NCI-H524 (cell line): ENCODE measurements at places on chromosomes 7 and 10.

- DNase-seq, result no peak
Measured at GRCh38 chr7:156024201-156024600, 211.9 kb upstream of the SHH start.

DNA sequence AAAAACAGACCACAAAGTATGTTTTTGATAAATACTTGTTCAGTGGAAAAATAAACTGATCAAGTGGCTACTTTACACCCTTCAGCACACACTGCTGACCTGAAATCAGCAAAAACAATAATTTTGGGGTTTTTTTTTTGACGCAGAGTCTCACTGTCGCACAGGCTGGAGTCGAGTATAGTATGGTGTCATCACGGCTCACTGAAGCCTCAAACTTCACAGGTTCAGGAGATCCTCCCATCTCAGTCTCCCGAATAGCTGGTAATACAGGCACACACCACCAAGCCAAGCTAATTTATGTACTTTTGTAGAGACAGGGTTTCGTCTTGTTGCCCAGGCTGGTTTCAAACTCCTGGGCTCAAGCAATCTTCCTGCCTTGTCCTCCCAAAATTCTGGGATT is 30.6 kb downstream of the TARP start:
- DNase-seq, result no peak

DNA sequence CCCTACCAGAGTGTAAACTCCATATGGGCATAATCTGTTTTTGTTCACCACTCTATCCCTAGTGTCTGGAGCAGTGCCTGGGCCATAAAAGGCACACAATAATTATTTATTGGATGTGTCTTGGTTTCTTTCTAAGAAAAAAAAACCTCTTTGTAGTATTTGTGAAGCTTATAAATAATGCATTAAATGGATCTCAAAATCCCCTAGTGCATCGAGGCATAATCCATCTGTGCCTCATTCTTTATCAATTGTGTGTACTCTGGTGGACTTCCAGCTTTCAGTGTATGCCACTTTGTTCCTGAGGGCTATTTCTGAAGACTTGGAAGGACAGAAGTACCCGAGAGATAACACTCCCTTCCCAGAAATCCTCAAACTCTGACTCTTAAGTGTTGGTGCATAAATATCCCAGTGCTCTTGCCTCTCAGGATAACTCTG is 255.0 kb upstream of the PHYHIPL start:
- no peak for DNase-seq

- no peak for DNase-seq
Measured at GRCh38 chr10:20289070-20289828, 473.0 kb downstream of the PLXDC2 start.

GRCh38 chr10:49356944-49357343 is 38.9 kb downstream of the DRGX start:
- DNase-seq, result no peak

DNA sequence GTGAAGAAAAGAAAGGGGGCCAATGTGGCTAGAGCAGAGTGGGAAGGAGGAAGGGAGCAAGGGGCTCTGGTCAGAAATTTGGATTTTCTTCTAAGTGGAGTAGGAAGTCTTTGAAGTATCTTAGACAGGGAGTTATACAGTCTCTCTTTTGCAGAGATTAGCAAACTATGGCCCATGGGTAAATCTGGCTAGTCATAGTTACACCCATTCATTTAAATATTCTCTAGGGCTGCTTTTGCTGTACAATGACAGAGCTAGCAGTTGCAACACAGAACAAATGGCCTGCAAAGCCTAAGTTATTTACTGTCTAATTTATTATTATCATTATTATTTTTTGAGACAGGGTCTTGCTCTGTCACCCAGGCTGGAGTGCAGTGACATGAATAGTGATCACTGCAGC is 10.5 kb upstream of the LAMB4 start:
- DNase-seq, result no peak

- no peak for DNase-seq
Measured at GRCh38 chr7:86470763-86471162, 172.9 kb upstream of the GRM3 start.

- DNase-seq, result no peak
Measured at GRCh38 chr7:136278057-136278456, 300.9 kb upstream of the MTPN start.

DNA sequence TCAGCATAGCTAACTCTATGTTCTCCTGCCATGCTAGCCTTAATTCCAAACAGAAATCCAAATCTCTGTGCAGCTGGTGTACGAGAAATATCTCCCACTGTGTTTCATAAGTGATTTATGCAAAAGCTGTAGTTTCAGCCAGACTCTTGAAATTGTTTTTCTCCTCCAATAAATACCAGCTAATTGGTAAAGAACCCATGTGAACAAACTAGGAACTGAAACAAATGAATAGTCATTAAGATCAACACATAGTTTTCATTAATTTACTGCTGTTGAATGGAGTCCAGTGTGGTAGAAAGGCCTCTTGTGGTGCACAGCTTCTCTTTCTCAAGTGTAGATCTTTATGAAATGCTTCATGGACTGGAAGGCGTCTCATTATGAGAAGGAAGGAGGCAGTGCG is 18.4 kb downstream of the PPP1R17 start:
- DNase-seq, result no peak

DNA sequence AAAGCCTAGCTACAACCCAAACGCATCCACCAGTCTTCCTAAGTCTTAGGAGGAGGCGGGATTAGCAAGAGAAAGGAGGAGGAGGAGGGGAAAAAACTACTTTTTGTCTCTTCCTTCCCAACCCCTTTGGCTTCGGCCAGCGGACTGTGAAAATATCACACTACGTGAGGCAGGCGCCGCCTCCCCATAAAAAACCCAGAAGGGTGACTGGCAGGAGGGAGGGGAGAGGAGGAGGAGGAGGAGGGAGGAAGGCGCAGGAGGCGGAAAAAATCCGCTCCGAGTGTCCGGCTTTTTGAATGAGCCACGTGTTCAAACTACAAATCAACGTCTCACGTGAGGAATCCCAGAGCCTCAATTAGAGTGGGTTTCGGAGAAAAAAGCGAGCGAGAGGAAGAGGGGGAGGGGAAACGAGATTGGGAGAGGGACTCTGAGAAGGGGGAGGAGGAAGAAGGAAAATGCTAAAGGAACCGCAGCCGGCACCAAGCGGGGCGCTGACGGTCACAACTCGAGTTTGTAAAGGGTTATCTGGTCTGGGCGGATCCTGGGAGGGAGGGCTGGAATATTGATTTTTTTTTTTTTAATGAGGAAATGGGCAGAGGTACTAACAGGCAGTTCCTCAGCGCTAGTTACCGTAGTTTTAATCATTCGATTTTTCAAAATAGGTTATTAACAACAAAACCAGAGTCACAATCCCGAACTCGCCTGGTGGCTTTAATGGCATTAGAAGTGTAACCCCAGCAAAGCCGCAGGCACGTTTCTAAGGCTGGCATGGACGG is at the start of gene IGF2BP3:
IGF2BP3 (minus strand) TSS at position 162 of the 776 bp plus-strand sequence. CDS start 381 bp downstream, outside the sequence.
- DNase-seq, result peak; percentile 99

GRCh38 chr10:101120884-101121653 is 10.0 kb upstream of the TLX1 start:
- peak; percentile 5 for DNase-seq

GRCh38 chr10:34705563-34705962 is 109.5 kb downstream of the PARD3 start:
- no peak for DNase-seq

GRCh38 chr10:9851808-9852207 is 1165.9 kb upstream of the CELF2 start:
- DNase-seq, result no peak

DNA sequence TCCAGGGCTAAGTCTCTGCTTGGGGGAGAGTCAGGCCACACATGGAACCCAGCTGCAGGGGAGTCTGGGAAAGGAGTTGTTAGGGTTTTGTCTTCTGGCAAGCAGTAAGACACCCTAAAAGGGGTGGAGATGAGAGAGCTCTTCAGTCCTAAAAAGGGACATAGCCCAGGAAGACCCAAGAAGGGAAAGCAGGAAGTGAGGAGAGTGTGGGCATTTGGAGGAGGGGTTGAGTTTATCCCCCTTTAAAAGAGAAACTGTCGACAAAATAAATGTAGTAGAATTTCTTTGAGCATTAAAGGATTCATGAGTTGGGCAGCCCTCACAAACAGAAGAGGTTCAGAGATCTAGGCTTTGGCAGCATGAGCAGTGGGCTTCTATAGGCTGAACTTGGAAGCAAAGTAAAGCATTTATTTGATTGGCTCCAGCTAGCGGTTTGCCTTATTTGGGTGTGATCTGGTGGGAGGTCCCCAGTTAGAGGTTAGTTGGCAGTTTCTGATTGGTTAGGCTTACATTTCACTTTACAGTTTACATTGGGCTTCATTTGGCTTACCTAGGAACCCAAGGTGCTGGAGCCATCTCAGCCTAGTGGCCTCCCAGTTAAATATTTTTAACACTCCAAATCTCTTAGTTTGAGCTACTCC is 246.7 kb downstream of the CAMK1D start:
- DNase-seq, result no peak

DNA sequence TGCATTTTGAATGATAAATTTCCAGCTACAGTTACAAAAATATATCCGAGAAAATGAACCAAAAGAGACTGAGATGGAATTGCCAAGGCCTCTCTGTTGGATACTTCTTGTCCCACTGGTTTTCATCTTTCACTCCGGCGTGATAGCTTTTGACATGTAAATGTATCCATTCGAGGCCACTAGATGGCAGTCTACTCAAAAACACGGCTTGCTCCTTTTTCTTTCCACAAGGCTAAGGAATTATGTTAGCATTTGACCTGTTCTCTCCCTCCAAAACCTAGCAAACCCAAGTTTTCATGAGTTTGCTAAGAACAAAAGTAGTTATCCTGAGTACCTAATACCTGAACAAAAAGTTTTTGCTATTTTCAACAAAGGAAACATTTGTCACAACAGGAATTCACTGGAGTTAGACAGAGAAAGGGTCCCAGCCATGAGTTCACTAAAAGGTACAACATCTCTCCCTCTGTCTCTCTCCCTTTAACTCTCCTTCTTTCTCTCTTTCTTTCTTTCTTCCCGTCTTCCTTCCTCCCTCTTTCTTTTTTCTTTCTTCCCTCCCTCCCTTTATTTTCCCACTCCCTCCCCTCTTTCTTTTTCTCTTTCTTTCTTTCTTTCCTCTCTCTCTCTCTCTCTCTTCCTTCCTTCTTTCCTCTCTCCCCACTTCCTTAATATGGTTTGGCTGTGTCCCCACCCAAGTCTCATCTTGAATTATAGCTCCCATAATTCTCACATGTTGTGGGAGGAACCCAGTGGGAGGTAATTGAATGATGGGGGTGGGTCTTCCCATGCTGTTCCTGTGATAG is 207.9 kb upstream of the MYO3A start:
- DNase-seq, result peak; percentile 40

GRCh38 chr7:100837099-100837836 is 9.9 kb upstream of the EPHB4 start:
- DNase-seq, result peak; percentile 56

GRCh38 chr10:119859420-119860258 is 13.0 kb downstream of the MCMBP start:
- no peak for DNase-seq
